ENCODE measurements at places on chromosomes 3 and 15. TPM values are rescaled to one million over a fixed set of nuclear protein-coding genes. Genes with fewer than 3 reads are reported as not detected.

The TMEM158 gene
- 5.9 TPM for polyA plus RNA-seq

The ST3GAL6 gene
- polyA plus RNA-seq = 2.1 TPM

The EPHB3 gene
- 2.6 TPM for polyA plus RNA-seq

GRCh38 chr3:139353920-139354556, 10.2 kb downstream of the MRPS22 start:
- peak; percentile 34 for DNase-seq

DNA sequence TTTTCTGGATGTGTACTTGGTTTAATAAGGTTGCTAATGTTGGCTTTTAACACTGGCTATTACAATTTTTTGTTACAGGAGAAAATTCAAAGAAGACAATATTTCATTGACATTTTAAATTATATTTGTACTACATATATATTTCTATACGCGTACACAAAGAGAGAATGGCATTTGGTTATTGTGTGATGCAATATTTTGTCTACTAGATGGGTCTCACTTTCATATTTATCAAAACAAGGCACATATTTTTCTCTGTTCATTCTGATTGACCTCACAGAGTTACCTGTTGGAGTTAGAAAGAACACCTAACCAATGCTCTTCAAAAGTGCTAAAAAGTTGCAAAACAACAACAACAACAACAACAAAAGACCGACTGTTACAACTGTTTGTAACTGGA, 50.2 kb upstream of the VGLL3 start:
- no peak for DNase-seq

The SCAMP5 gene
- 27.4 TPM for polyA plus RNA-seq

The PLCH1 gene
- 32.1 TPM for polyA plus RNA-seq

DNA sequence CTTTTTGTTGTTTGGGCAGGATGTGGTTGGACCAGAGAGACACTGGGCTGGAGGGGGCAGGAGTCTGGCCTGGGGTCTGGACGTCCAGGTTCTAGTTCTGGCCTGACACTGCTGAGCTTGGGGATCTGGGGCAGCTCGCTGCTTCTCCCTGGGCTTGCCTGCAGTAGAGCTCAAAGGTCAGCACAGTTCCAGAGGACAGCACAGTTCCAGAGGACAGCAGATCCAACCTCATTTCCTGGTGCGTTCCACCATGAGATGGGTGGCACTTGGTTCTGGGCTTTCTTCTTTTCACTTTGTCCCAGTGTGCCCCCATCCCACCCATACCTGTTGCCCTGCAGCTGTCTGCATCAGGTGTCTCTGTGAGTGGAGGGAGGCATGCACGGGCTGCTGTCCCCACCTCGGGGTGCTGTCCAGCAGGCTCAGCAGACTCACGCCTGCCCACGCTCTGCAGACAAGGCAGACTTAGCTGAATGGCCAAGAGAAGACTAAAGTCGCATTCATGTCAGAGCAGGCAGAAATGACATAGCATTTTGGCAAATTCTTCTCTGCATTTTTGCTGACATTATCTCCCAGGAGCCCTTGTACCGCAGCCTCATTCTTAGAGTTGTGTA, 16.7 kb downstream of the CACNA2D3 start:
- no peak for DNase-seq

DNA sequence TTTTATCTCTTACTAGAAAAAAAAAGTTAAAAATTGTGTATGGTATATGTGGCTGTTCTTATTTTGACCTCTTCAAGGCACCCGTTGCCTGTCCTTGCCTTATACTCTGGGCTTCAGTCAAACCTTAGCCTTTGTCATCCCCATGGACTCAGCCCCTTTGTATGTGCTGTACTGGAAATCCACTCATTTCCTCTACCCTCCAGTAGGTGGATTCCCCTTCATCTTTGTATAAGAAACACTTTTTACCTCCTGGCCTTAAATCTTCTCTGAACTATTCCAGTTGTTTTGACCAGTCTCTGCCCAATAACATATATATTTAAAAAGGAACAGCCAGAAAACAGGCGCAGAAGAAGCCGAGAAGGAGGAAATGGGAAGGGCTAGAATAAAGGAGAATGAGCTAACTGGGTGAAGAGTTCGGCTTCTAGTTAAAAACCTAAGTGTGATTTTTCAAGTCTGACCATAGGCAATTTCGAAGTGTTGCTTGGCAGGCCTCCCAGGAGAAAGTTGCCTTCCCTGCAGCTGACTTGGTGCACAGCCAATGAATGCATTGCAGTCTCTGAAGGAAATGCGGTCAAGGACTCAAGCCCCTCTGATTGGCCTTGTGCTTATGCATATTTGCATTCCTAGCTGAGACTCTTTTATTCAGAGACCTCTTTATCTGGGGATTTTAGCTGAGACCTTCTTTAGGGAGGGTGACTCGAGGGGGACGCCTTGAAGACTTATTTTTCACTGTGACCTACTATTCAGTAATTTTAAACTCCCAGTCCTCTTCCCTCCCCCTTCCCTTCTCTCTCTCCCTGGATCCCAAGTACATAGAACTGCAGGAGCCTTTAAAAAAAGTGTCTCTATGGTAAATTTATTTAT, 277.4 kb downstream of the ROBO1 start:
- peak; percentile 91 for DNase-seq

The ZMYND10 gene
- 763 TPM for polyA plus RNA-seq

The HIGD1A gene
- polyA plus RNA-seq = 133 TPM

The AQP9 gene
- polyA plus RNA-seq = 3.1 TPM

DNA sequence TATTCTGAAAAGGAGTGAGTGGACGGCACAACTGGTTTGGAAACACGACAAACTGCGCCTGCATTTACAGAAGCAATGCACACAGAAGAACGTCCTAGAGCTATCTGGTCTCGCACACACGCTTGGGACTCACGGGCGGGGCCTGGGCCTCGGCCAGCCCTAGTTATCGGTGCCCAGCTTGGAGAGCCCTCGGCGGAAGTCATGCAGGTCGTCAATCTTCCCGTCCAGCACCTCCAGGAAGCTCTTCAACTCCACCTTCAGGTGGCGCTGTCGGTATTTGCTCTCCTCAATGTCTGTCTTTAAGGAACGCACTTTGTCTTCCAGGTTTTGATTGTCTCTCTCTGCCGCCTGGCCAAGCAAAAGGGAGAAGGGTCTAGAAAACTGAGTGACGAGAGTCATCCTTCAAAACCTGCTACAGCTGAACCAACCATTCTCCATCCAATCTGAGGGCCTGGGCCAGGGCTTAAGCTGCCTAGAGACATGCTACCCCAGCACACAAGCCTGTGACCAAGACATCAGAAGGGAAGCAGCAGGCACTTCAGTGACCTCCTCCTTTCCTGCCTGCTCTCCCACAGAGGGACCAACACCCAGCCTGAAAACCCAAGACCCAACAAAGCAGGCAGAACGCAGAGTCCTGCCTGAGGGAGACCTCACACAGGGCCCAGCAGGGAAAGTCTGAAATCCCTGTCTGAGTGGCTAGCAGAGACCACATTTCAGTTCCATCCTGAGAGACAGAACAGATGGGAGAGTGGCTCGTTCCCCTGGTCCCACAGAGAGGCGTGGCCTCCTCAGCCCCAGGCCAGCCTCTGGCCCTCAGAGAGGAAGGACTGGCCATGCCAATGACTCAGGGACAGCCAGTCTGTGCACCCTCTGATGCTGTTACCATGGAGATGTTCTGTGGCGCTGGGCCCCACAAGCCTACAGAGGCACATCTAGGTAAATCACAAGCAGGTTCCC, 40.4 kb downstream of the WHAMM start:
- peak; percentile 87 for DNase-seq

DNA sequence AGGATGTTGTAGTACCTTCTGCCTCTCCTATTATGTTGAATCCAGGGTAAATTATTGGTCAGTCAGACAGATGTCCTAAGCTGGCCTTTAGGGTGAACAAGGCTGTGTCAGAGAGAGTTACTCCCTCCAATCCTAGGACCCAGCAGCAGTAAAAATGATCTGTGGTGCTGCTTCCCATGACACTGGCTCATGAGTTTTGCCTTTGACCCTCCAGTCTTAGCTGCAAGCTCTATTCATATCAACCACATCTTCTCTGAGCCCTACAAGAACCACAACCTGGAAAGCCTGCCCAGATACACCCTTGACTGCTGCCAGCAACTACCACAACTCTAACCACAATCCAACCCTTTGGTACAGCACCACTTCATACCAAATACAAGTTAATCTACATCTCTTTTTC, 27.2 kb upstream of the PHLDB2 start:
- no peak for DNase-seq
